ENCODE measurements at places on chromosomes 7 and 10. TPM values are rescaled to one million over a fixed set of nuclear protein-coding genes. Genes with fewer than 3 reads are reported as not detected.

The CYP2C8 gene
- not detected for total RNA-seq

The OPN1SW gene
- total RNA-seq: not detected

The FXYD4 gene
- not detected for total RNA-seq

The KIF11 gene
- 13.7 TPM for total RNA-seq

The TAS2R41 gene
- total RNA-seq: not detected

The GDF2 gene
- not detected for total RNA-seq

The ZCWPW1 gene
- 0.98 TPM for total RNA-seq

The NRG3 gene
- 6.5 TPM for total RNA-seq

The PCLO gene
- 3.8 TPM for total RNA-seq

The MUC12 gene
- total RNA-seq: not detected

The ZNF804B gene
- total RNA-seq: not detected

The CYP2E1 gene
- 0.76 TPM for total RNA-seq

The SEMA3E gene
- total RNA-seq: 1.7 TPM

The IKZF1 gene
- total RNA-seq: not detected

The MYOF gene
- 383 TPM for total RNA-seq

The TCAF2 gene
- 17.3 TPM for total RNA-seq

The MET gene
- total RNA-seq: 103 TPM

The KDM7A gene
- 8.1 TPM for total RNA-seq

The TMEM236 gene
- 0.10 TPM for total RNA-seq

The LAMB1 gene
- total RNA-seq: 949 TPM

The COL26A1 gene
- total RNA-seq: not detected

The TAS2R4 gene
- total RNA-seq: 1.9 TPM

The FAM171A1 gene
- total RNA-seq: 61.5 TPM
